ENCODE measurements at places on chromosomes 13 and 19. TPM values are rescaled to one million over a fixed set of nuclear protein-coding genes. Genes with fewer than 3 reads are reported as not detected.

CRB3 gene
- not detected for total RNA-seq

CABP5 gene
- not detected for total RNA-seq

ATP8A2 gene
- total RNA-seq = under 0.01 TPM

CCDC8 gene
- 12.8 TPM for total RNA-seq

KIR2DL1 gene
- total RNA-seq = not detected

STARD13 gene
- 76.9 TPM for total RNA-seq

All from hair follicle dermal papilla cell (primary cell).